T-helper 2 cell (primary cell): ENCODE measurements at places on chromosomes 5 and 9.

- no peak for DNase-seq
Observed at GRCh38 chr5:15786884-15787283, 286.9 kb downstream of the FBXL7 start.

DNA sequence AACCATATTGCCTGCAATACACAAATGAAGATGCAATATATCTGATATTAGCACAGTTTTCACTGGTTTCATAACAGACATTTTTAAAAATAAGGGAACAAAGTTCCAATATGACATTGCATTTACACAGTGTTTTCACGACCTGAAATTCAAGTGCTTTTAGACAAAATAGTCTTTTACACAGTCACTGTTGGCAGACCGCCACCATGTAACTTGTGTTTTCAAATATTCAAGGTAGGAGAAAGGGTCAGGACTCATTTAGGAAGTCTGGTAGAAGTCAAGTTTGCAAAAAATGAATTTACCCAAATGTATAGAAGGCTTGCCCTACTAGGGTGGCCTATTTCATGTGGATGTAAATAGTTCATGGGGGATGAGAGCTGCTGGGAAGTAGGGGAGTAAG is 98.1 kb upstream of the TAS2R1 start:
- no peak for DNase-seq

- no peak for DNase-seq
Observed at GRCh38 chr5:137605411-137605810, 106.3 kb upstream of the SPOCK1 start.

GRCh38 chr5:26482810-26483375 is 555.5 kb downstream of the CDH9 start:
- no peak for DNase-seq

GRCh38 chr9:36140086-36141084 is 3.9 kb downstream of the GLIPR2 start:
- DNase-seq, result no peak

DNA sequence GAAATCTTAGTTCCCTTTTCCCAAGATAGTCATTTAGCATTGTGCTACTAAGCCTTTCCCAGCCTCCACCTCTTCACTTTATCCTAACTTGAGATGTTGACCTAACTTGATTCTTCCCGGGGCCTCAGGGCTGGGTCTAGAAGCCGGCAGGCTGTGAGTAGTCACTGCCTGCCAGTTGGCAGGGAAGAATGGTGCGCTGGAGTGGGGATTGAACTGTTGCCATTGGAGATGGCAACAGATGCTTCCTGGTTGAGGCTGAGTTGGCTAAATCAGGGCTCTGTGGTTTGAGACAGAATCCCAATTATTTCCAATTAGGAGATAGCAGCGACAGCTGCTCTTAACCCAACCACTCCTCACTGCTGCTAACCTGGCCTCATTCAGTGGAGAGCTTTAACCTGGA is 343.1 kb downstream of the BRINP1 start:
- DNase-seq, result no peak

- peak; percentile 89 for DNase-seq
Observed at GRCh38 chr5:6829150-6829784, 116.0 kb downstream of the TENT4A start.
